ENCODE measurements at places on chromosomes 11 and 22.

GRCh38 chr11:83612891-83613766 lies 327.0 kb upstream of the CCDC90B start:
- DNase-seq, result no peak

DNA sequence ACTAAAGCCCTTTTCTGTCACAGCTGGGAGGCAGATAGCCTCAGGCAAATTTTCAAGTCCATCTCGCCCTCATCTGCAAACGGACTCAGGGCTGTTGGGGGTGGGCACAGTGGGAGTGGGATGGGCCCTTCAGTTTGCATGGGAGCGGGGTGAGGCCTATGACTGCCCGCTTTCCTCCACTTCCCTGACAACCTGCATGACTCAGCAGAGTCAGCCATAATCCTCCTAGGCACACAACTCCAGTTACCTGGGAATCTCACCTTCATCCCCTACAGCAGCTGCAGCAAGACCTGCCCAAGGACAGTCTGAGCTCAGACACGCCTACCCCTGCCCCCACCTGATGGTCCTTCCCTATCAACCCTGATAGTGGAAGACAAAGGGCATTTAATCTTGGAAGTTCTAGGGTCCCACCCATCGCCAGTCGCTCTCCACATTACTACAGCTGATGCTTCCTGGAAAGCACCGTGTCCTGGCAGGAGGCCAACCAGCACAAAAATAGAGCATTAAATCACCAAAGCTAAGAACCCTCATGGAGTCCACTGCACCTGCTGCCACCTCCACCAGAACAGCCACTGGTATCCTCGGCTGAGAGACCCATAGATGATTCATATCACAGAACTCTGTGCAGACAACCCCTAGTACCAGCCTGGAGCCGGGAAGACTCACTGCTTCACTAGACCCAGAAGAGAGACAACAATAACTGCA lies 319.3 kb downstream of the DCDC1 start:
- no peak for DNase-seq

GRCh38 chr11:101913656-101914055 lies 1.2 kb upstream of the CEP126 start:
- DNase-seq, result no peak

DNA sequence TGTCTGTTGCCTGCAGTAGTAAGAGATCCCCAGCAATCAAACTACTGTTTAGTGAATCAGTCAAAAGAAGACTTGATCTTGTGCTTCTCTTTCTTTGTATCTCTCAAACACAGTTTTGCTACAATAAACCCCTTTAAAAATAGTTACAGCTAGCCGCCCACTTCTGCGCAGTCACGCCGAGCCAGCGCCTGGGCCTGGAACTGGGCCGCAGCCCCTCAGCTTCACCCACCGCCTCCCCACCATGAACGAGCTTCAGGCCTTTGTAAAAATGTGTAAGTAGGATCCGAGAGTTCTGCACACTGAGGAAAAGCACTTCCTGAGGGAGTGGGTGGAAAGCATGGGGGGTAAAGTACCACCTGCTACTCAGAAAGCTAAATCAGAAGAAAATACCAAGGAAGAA lies 60.5 kb downstream of the CWC15 start:
- no peak for DNase-seq

DNA sequence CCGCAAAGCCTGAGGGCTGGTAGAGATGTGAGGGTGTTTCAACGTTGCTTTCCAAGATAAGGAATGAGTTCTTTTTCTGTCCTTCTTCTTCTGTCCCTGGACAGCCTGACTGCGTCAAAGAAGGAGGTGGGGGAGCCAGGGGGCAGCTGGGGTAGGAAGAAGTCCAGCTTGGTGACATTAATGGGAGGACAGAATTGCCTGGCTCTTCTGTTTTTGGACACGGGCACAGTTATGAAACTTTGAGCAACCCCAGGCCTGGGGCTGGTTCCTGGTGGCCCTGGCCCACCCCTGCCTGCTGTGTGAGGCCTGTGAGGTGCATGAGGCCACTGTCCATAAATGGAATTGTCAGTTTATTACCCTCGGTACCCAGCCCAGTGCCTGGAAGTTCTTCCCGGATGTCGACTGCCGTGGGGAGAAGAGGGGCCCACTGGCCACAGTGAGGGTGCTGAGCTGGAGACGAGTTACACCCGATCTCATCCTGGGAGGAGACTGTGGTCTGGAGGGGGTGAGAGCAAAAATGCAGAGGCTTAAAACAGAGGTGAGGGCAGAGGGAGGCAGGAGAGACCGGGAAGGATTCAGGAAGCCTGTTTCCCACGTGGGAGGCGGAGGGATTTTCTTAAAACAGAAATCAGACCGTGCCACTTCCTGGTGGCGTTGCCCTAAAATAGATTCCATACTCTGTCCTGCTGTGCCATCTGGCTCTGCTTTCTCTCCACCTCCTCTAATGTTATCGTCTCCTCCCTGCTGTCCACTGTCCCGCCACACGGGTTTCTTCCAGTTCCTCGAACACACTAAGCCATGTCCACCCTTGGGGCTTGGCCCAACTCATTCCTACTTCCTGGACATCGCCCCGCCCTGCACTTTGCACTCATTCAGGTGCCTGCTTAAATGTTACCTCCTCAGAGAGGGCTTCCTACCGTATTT lies 59.7 kb upstream of the RASD2 start:
- DNase-seq, result no peak

DNA sequence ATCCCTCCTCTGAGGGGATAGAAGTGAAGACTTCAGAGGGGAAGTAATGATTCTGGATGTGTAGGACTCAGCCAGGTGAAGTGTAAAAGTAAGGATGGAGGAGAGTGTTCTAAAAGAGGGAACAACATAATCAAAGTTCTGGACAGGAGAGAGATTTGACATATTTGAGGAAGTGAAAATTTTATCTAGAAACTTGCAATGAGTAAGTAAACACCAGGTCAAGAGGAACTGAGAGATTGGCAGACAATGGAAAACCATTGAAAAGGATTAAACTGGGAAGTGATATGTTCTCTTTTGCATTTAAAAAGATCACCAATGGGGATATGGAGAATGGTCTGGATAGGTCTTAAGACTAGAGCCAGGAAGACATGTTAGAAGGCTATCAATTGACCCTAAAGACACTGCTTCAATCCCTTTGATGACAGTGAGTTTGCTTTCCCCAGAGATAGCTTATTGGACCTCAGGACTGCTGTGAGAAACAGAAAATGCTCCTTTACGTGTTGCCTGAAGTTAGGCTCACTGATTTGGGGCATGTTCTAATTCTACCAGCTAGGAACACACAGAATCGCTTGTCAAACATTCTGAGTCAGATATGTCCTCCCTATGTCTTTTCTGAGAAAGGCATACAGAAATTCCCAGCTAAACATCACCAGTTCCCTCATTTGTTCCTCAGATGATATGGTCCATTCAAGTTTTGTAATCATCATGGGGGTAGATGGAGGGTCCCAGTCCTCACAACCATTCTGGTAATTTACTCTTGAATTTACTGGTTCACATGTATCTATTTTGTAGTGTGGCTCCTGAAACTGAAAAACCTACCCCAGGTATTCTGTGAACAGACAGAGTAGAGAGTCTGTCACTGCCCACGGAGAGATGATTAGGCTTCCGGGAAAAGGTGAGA lies 144.9 kb downstream of the MAML2 start:
- DNase-seq, result no peak

GRCh38 chr11:18567081-18567480 lies 21.5 kb downstream of the UEVLD start:
- DNase-seq, result no peak

DNA sequence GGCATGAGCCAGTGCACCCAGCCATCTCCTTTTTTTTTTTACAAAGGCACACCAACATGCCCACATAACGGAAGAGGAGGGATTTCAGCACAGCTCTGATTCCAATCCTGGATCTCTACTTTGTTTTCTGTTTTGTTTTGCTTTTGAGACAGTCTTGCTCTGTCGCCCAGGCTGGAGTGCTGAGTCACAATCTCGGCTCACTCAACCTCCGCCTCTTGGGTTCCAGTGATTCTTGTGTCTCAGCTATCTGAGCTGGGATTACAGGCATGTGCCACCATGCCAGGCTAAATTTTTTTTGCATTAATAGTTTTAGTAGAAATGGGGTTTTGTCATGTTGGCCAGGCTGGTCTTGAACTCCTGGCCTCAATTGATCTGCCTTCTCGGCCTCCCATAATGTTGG lies 28.1 kb downstream of the VSTM5 start:
- DNase-seq, result no peak

- DNase-seq, result no peak
These were observed 4.6 kb downstream of the LRRC32 start for GRCh38 chr11:76665921-76666351.

DNA sequence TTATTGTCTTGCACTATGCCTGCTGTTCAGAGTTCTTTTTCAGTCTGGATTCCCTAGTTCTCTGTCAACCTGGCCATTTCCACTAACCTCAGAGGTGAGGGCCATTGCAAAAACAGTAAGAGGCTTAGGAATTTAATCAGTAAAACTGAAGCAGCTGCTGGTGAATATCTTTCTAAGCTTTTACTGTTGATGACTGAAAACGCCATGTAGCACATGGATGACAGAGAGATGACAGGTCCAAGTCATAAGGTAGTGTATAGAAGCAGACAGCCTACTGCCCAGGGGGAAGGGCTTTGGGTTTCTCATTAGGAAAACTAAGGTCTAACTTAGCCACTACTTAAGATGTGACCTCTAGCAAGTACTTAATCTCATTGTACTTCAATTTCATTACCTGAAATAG lies 152.6 kb upstream of the DDI1 start:
- DNase-seq, result no peak

GRCh38 chr22:41917375-41917902 lies 2.6 kb upstream of the SHISA8 start:
- no peak for DNase-seq

GRCh38 chr22:46073683-46074504 lies 76.4 kb upstream of the PPARA start:
- no peak for DNase-seq

GRCh38 chr11:792873-793272 lies 3.0 kb upstream of the CEND1 start:
- no peak for DNase-seq

- no peak for DNase-seq
These were observed 18.1 kb upstream of the DKK3 start for GRCh38 chr11:12026331-12027211.

DNA sequence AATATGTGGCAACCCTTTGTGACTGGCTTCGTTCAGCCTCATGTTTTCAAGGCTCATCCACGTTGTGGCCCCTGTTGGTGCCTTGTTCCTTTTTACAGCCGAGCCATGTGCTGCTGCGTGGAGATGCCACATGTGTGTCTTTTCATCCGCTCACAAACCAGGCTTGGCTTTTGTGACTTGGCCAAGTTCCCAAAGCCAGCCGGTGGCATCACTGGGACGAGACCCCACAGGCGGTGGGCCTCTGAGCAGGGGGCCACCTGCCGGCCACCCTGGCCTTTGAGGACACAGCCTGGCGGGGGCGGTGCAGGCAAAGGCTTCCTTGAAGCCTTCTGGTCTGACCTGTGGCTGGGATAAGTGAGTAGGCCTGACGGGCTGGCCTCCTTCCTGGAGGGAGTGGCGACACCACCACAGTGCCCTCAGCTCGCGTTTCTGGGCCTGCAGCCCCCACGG lies 10.5 kb downstream of the GRK2 start:
- DNase-seq, result peak; percentile 69

GRCh38 chr11:121762820-121763219 lies 310.1 kb upstream of the SORL1-AS1 start:
- DNase-seq, result no peak

DNA sequence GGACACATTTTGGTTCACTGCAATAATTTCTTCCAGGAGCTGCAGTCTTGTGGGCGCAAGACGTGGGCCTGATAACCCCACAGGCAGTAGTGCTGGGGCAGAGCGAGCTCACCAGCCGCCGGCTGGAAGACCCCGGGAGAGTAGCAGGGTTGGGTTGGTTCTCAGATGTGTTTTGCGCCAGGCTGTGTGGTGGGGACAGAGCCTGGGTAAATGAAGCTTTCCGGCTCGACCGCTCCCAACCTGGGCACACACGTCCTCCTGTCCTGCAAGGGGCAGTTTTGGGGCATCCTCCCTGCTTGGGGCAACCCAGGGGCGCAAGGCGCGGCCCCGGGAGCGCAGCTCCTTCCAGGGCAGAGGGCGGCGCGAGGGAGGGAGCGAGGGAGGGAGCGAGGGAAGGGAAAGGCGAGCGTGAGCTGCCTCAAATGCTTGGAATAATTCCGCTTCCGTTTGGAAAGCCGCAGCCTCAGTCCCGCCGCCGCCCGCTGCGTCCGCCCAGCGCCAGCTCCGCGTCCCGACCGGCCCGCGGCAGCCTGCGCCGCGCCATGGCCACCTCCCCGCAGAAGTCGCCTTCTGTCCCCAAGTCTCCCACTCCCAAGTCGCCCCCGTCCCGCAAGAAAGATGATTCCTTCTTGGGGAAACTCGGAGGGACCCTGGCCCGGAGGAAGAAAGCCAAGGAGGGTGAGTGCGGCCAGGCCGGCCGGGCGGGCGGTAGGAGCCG lies at the start of gene PARVA:
PARVA (plus strand) TSS at position 466 of the 718 bp plus-strand sequence; CDS start at position 543, 77 bp downstream.
- no peak for DNase-seq

DNA sequence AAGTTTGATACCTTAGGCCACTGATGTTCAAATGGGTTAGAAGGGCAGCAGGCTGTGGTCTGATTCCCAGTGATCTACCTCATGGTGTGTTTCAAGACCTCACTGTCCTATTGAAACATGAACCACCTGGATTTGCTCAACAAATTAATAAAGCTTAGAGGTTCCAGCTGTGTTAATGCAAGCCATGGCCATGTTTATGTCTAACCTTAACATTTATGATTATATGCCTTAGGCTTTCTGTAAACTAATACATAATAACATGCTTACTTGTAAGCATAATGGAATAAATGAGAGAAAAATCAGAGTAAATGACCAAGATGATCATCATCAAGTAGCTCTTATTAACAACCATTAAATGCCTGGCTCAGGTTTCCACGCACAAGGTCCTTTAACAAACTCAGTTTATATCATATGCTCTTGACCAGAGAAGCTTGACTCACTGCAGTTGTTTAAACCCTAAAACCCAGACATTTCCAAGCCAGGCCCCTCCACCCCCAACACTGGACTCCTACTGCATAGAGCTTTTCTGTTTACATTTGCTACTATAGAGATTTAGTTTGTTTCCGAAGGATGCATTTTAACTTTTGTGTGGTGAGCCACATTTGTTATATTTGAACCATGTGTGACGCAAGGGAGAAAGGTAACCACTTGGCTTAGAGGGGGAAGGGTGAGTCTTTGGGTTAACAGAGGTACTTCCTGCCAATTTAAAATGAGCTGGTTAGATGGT lies 43.7 kb downstream of the KREMEN1 start:
- DNase-seq, result no peak

GRCh38 chr22:35985371-35985770 lies 43.3 kb downstream of the RBFOX2 start:
- no peak for DNase-seq

- peak; percentile 47 for DNase-seq
These were observed at the start of gene IFTAP for GRCh38 chr11:36594316-36594989. Gene IFTAP (plus strand): TSS chr11:36594502. CDS start chr11:36610104, 15,602 bp downstream.

GRCh38 chr11:75449271-75449670 lies 16.3 kb upstream of the KLHL35 start:
- no peak for DNase-seq

DNA sequence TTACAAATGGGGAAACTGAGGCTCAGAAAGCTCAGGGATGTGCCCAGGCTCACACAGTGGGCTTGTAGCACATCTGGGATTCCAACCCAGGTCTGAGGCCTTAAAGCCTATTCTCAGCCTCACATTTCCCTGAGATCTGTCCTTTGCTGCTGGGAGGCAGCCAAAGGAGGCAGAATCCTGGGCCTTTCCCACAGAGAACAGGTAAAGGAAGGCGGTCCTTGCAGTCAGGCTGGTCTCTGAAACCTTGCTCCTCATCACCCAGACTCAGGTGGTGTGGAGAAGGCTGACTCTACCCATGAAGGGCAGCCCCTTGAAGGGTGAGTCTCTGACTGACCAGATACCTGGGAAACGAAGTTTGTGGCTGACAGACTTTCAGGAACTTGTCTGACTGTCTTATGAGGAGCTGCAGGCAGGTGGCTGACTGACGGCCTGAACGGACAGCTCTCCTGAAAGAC lies 7.8 kb downstream of the SLCO2B1 start:
- DNase-seq, result no peak

GRCh38 chr11:119091966-119092879 lies 7.5 kb downstream of the HMBS start:
- DNase-seq, result no peak
